ENCODE measurements at places on chromosomes 5 and 9.

GRCh38 chr9:136059851-136060670 is 35.0 kb downstream of the NACC2 start:
- DNase-seq = no peak

GRCh38 chr9:127761061-127761460 is 17.4 kb downstream of the SH2D3C start:
- no peak for DNase-seq

DNA sequence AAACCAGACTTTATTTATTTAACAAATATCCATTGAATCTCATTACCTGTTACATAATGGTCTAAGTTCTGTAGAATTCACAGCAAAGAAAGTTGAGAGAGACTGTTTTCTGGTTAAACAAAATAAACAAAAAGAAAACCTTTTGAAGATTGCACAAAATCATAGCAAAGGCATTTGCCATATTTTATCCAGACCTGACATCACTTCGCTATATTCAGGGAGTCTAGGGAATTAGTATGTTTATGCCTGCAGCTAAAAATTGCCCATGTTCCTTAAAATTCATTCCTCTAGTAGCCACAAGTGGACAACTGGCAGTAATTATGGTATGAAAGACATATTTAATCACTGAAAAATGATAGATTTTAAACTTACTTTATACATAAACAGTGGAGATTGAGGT is 577.0 kb upstream of the DAB2 start:
- DNase-seq = no peak

- DNase-seq = no peak
These were observed 236.1 kb downstream of the PAPPA start for GRCh38 chr9:116389541-116390302.

GRCh38 chr5:106964132-106964531 is 706.6 kb downstream of the EFNA5 start:
- no peak for DNase-seq

DNA sequence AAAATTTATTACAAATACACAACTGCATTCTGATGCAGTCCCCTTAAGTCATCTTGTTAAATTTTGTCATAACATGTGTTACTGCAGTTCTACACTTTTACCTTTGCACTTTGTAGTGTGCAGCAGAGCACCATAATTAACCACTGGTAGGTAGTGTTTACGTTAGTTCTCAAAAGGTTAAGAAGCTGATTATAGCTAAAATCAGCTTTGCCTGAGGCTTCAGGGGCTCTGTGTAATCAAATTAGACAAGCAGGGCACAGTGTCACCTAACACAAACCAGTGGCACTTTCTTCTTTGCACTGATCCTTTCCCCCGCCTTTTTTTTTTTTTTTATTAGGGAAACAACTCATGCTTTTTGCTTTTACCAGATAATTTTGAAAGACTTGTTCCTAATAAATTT is 26.1 kb downstream of the POU5F2 start:
- DNase-seq = no peak

DNA sequence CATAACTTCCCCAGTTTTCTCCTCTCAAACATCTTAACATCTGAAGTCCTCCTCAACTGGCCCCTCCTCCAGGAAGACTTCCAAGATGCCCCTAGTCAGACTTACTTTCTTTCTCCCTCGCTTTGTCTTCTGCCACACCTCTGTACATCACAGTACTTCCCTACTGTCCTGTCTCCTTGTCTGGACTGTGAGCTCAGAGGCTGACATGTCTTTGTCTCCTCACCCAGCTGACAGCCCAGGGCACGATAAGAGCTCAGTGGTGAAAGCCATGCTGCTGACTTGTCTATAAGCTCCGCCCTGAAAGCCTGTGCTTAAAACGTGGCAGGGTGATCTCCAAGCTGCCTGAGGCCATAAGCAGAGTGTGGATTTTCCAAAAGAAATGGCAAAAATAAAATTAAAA is 33.0 kb upstream of the SLC25A51 start:
- DNase-seq = no peak

- no peak for DNase-seq
These were observed 27.7 kb upstream of the TRIO start for GRCh38 chr5:14115323-14115895.

- no peak for DNase-seq
These were observed 17.1 kb downstream of the F2R start for GRCh38 chr5:76733049-76733417.

GRCh38 chr5:95422838-95423237 is 31.7 kb downstream of the FAM81B start:
- no peak for DNase-seq

DNA sequence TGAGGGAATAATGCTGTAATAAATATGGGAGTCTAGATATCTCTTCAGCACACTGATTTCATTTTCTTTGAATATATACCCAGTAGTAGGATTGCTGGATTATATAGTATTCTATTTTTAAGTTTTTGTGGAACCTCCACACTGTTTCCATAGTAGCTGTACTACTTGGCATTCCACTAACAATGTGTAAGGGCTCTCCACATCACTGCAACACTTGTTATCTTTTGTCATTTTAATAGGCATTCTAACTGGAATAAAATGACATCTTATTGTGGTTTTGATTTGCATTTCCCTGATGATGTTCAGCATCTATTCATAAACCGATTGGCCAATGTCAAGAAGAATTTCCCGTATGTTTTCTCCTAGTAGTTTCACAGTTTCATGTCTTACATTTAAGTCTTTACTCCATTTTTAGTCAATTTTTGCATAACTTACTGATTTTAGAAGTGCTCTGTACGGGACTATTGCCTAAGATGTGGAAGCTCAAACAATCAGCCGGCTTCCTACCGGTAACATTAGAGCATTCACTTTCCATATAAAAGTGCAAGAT is 1078.8 kb downstream of the TAF11L14 start:
- no peak for DNase-seq

DNA sequence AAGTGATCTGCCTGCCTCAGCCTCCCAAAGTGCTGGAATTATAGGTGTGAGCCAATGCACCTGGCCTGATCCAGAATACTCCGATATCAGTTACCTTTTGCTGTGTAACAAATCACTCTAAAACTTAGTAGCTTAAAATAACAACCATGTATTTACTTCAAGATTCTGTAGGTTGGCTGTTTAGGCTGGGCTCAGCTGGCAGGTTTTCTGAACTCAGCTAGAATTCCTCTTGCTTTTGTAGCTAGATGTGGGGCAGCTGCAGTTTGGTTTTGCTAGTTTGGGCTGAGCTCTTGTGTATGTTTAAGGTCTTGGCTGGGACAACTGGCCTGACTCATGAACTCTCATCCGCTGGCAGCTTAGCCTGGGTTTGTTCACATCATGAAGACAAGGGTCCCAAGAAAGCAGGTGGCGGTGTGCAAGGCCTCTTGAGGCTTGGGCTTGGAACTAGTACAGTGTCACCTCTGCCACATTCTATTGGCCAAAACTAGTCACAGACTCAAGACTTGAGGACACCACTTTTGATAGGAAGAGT is 138.3 kb upstream of the SHB start:
- DNase-seq = no peak

- DNase-seq = no peak
These were observed 258.9 kb upstream of the TLE4 start for GRCh38 chr9:79312686-79313421.

- no peak for DNase-seq
These were observed 5.7 kb upstream of the AMACR start for GRCh38 chr5:34013547-34013946.

GRCh38 chr9:131323629-131324028 is 34.1 kb downstream of the PLPP7 start:
- no peak for DNase-seq

DNA sequence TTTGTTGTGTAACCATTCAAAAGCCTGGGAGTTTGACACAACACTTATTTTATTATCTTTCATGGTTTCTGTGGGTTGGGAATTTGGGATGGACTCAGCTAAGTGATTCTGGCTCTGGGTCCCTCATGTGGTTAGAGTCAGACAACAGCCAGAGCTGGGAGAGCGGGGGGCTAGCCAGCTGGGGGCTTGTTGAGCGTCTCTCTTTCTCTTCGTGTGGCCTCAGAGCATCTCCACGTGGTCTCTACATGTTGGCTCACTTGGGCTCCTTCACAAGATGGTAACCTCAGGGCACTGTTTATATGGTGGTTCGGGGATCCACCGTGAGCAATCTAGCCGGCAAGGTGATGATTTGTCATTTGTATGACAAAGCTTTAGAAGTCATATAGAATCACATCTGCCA is 73.6 kb downstream of the FSTL4 start:
- no peak for DNase-seq

GRCh38 chr9:34332076-34332964 is 3.0 kb downstream of the NUDT2 start:
- DNase-seq = no peak

DNA sequence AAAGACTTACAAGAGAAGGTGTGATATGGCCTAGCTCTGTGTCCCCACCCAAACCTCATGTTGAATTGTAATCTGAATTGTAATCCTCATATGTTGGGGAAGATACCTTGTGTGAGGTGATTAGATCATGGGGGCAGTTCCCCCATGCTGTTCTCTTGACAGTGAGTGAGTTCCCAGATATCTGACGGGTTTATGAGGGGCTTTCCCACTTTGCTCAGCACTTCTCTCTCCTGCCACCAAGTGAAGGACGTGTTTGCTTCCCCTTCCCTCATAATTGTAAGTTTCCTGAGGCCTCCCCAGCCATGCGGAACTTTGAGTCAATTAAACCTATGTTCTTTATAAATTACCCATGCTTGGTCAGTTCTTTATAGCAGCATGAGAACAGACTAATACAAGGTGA is 49.0 kb downstream of the CDO1 start:
- no peak for DNase-seq

- no peak for DNase-seq
These were observed 8.9 kb downstream of the NR2F1-AS1 start for GRCh38 chr5:93572101-93572607.

GRCh38 chr9:88322906-88323566 is 65.2 kb upstream of the SPIN1 start:
- DNase-seq = no peak

DNA sequence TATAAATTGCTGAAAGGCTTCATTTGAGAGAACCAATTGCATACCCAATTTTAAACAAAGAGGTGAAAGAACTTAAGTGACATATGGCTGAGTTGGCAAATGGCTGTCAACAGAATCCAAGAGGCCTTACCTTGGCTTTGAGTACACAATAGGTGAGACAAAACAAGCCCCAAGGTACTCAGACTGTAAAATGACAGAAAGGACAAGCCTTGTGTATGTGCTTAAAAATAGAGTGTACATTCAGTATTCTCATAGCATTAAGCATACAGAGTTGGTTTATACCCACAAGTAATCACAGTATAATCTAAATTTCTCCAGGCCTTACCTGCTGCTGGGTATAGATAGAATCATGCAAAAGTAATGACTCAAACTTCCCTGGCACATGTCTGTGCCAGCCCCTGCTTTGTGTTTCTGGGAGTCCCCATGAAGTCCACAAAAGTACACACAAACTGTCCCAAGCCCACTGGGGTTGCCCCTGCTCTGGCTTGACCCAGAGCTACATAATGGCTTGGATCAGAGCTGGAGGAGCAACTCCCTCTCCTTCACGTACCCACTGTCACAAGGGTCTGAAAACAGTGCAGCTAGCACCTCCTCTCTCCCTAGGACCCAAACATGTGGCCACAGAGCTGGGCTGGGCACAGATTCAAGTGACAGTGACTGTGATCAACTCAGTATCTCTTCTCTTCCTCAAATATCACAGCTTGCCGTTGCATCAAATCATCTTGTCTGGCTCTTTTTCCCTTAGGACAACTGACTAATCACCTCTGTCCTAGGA is 250.8 kb downstream of the ENC1 start:
- DNase-seq = no peak

DNA sequence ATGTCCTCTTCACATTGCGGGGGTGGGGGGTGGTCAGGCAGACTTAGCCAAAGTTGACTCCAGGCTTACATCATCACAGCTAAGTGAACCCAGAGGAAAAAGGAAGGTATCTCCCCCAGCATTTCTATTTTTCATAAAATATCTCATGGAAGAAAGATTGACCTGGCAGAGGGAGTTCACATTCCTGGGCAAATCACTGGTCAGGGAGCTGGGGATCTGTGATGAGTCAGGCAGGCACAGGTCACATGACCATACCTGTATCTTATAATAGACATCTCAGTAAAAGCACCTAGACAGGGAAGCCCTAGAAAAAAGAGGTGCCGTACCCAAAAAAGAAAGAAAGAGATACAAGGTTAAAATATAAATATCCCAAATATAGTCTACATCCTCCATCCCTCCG is 57.3 kb upstream of the WWC1 start:
- no peak for DNase-seq

DNA sequence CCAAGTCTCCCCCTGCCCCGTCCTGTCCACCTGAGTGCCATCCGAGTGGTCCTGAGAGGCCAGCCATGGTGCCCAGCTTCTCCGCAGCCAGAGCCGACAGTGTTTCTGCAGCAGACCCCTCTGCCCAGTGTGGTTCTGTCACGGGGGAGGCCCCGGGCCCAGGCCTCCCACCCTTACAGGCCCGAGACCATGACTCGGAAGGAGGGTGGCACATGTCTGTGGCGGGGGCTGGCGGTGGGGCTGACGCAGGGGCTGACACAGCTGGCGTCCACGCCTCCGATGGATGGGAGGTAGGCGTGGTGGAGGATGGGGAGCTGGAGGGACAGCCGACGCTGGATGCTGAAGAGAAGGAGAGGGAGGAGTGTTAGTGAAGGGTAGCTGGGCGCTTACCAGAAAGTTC is 35.0 kb upstream of the TBC1D2 start:
- DNase-seq = no peak

DNA sequence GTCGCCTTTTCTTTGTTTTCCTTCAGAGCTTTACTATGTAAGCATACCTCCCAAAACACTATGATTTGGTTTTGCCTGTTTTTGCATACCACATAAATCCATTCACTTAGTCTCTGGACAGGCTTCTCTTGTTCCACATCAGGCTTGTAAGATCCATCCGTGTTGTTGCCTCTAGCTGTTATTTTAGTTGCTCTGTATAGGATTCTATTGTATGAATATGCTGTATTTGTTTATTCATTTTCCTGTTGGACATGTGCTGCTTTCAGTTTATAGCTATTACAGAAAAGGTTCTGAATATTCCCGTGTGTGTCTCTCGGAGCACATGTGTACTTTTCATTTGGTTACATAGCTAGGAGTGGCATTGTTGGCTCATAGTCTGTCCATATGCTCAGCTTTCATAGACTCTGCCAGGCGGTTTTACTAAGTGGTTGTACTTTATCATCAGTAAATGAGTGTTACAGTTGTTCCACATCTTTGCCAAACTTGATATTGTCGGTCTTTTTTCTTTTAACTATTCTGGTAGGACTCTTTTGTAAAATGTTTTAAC is 41.8 kb downstream of the NUP214 start:
- no peak for DNase-seq

GRCh38 chr5:14321936-14322335 is 178.8 kb downstream of the TRIO start:
- DNase-seq = no peak

- DNase-seq = no peak
These were observed 11.6 kb downstream of the FANCC start for GRCh38 chr9:95305770-95306492.

- DNase-seq = no peak
These were observed 131.7 kb upstream of the TARS1 start for GRCh38 chr5:33309068-33309467.

- no peak for DNase-seq
These were observed 38.7 kb downstream of the CCDC125 start for GRCh38 chr5:69293882-69294281.

- DNase-seq = no peak
These were observed 58.8 kb upstream of the ERCC6L2 start for GRCh38 chr9:95816716-95817115.

GRCh38 chr9:13049223-13049622 is 230.3 kb downstream of the MPDZ start:
- no peak for DNase-seq
